Activated T-cell treated with anti-CD3 and anti-CD28 coated beads for 48 hours (primary cell): ENCODE measurements at places on chromosomes 7 and 10.

DNA sequence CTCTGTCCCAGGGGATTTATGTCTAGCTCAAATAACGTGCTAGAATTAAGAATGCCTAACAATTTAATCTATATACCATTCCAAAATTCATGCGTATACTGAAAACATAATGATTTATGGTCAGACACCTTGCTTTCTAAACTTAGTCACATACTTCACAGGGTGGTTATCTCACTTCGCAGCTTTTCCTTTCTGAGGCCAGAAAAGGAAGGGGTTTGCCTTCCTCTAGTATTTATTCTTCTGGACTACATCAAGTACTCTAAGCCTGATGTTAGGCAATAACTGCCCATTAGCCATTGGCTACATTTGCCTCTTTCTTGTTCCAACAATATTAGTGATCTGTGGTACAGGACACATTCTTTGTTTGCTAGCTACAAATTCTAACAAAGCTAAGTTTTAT is 72.6 kb upstream of the FHIP2A start:
- no peak for DNase-seq

- no peak for DNase-seq
Observed at GRCh38 chr10:34177445-34177844, 637.7 kb downstream of the PARD3 start.

- no peak for DNase-seq
Observed at GRCh38 chr7:76073335-76073990, 25.6 kb downstream of the MDH2 start.

DNA sequence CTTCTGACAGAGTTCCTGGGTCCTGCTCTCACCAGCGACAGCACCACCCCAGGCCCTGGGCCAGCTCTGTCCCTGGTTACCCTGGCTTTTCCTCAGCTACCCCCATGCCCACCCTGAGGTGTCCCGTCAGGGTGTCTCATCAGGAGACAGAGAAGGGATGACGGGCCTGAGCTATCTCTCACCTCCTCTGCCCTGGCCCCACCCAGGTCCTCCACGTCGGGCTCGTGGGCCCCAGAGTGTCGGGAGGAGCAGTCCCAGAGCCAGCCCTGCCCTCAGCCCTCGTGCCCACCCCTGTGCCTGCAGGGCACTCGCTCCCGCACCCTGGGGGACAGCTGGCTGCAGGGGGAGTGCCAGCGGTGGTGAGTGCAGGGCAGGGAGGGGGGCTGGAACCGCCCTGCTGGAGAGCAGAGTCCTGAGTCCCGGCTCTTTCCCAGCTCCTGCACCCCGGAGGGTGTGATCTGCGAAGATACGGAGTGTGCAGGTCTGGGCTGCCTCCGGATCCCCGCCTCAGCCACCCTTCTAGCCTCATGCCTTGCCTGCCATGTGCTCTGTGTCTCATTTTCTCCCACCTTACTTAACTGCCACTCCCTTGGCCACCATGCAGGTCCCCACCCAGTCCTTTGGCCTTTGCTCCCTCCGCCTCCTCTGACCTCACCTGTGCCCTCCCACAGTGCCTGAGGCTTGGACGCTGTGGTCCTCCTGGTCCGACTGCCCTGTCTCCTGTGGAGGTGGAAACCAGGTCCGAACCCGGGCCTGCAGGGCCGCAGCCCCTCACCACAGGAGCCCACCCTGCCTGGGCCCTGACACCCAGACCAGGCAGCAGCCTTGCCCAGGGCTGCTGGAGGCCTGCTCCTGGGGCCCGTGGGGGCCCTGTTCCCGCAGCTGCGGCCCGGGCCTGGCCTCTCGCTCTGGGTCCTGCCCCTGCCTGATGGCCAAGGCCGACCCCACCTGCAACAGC is 16.7 kb upstream of the ZNF862 start:
- DNase-seq = no peak

DNA sequence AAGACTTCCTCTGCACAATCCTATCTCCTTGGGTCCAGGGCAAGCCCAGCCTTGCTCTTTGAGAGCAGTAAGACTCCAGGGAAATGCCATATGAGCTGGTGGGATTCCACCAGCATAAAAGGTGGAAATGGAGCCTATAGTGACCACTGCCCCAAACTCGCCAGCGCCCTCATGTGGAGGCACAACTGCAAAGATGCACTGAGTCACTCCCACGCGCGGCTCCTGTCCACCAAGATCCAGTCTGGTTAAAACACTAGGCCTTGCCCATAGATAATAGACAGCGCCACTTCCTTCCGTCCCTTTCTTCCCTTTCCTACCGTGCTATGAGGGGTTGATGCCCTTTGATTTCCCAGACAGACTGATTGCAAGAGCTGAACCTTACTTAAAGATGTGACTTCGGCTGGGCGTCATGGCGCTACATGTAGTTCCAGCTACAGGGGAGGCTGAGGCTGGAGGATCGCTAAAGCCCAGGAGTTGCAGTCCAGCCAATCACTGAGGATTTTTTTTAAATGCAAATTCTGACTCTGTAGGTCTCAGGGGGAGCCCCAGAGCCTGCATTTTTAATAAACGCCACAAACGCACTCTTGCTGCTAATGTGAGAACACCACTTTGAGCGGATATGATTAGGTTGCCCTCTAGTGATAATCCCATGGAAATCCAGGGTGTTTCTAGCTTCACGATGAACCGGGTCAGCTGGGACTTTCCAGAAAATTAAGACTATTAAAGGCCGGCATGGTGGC is 136.5 kb downstream of the EPC1 start:
- DNase-seq = peak; percentile 8

GRCh38 chr10:129860396-129860795 is 103.7 kb downstream of the EBF3 start:
- no peak for DNase-seq

DNA sequence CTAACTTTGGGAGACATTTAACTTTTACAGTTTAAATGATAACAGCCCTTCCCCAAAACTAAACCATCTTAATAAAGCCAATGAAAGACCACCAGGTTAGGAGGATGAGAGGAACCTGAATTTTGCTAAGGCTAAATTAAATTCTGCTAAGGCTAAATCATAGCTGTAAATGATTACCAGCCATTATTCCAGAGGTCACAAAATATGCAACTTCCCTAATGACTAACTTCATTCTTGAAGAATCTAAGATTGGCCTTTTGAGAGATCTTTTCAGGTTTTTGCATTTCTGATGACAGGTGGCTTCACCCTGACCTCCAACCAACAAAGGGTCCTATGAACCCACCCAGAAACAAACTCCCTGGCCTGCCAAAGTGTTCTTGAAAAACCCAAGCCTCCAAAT is 373.3 kb downstream of the IPMK start:
- no peak for DNase-seq

DNA sequence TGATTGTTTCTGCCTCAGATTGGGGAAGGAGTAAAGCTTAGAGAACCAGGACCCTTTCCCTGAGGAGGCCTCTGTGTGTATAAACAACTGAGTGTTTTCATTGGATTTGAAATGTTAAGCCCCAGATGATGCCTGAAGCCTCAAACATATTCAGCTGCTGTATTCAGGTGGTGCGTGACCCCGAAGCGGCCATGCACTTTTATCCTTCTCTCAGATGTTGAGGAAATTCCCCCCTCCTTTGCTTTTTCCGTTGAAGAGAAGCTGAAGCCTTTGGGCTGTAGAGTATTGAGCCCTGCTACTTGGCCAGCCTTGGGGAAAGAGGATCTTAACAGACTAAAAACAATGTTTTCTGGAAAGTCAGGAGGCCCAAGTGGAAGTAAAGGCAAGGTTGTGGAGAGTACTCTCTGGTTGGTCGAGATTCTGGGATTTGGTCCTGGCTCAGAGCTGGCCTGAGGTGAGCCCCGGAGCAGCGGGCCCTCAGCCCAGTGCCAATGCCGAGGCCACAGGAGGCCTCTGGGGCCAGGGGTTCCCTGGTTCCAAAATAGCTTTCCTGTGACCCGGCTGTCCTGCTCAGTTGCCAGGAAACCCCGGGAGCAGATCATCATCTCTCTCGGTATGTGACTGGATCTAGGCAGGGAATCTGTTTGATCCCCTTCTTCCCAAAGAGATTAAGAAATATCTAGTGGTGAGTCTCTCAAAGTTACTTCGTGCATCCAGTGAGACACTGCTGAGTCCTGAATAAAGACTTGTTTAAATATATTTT is 22.5 kb downstream of the FKBP6 start:
- DNase-seq = no peak

DNA sequence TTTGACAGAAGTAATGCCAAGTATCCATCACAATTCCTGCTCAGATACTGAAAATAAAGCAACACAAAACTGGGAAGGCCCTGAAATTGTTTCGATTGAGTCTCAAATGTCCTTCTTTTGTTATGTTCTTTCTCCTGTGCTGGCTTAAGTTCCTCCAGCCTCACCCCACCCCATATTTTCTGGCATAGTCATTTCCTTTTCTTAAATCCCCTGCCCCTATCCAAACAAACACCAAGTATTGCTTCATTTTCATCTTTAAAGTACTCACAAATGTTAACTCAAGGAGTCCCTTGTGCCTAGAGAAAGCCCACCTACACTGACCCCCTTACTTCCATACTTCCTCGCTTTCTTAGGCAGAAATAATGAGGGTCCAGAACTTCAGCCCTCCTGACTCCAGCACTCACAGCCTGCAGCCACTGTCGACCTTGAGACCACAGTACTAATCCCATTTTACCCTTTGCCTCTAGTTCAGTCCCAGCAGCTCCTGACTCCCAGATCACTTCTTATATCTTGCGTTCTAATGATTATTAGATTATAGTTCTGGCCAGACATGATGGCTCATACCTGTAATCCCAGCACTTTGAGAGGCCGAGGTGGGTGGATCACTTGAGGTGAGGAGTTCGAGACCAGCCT is 73.2 kb upstream of the ST8SIA6 start:
- no peak for DNase-seq

DNA sequence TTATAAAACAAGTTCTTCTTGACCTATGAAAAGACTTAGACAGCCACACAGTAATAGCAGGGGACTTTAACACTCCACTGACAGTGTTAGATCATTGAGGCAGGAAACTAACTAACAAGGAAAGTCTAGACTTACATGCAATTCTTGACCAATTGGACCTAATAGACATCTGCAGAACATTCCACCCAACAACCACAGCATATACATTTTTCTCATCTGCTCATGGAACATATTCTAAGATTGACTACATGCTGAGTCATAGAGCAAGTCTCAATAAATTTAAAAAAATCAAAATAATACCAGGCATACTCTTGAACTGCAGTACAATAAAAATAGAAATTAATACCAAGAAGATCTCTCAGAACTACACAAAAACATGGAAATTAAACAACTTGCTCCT is 219.5 kb upstream of the HPS1 start:
- no peak for DNase-seq

DNA sequence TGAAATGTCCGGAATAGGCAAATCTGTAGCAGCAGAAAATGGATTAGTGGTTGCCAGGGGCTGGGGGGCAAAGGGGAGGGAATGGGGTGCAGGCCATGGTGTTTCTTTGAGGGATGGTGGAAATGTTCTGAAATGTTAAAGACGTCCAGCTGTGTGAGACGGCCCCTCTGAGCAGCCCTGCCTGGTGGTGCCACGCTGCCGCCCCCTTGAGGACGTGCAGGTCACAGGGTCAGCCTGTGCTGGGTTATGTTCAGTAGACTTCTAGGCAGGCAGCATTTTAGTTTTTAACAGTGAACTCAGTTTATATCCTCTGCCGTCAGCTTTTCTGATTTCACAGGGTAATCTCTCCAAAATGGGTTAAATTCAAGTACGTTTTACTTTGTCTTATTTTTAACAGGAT is 9.4 kb downstream of the NUB1 start:
- DNase-seq = peak; percentile 50

- DNase-seq = peak; percentile 53
Observed at GRCh38 chr7:149147752-149148653, 750 bp downstream of the ZNF398 start.

GRCh38 chr10:48671914-48672595 is 12.6 kb upstream of the WDFY4 start:
- no peak for DNase-seq

GRCh38 chr10:99758211-99758891 is 24.1 kb upstream of the ABCC2 start:
- no peak for DNase-seq

GRCh38 chr10:3887885-3888476 is 103.0 kb upstream of the KLF6 start:
- DNase-seq = no peak

- no peak for DNase-seq
Observed at GRCh38 chr7:6403907-6404306, 43.8 kb downstream of the DAGLB start.

GRCh38 chr10:71964743-71965515 is 734 bp downstream of the CHST3 start:
- peak; percentile 46 for DNase-seq

DNA sequence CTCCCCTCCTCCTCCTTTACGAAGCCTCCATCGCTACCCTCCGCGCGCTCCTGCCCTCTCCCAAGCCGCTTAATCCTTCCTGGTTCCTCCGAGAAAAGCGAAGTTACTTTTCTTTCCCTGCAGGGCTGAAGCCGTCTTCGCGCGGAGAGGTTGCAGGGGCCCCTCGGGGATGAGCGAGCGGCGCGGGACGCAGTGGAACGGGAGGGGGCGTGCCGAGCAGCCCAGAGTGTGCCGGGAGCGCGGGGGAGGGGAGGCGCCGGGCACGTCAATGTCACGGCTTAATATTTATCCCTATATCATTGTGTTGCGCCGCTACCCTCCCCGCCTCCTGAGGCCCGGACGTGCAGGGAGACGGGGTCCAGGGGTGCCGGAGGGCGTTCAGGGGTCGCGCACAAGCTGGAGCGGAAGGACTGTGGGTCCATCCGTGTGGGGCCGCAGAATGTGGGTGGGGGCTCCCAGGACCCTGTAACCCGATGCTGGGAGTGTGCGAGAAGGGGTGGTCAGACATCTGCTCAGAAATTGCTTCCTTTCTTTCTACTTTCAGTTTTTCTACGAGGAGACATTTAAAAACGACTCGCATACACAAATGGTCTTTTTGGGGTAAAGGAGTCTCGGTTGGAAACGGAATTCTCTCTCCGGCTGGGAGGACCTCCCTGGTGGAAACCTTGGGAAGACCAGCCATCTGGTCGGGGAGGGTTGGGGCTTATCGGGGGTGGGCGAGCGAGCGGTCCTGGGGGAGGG is 2.4 kb downstream of the CDK6 start:
- peak; percentile 85 for DNase-seq

- no peak for DNase-seq
Observed at GRCh38 chr7:30841801-30842541, 69.7 kb upstream of the AQP1 start.

- DNase-seq = peak; percentile 28
Observed at GRCh38 chr10:129057856-129058663, 409.0 kb upstream of the MGMT start.

- DNase-seq = no peak
Observed at GRCh38 chr7:125425506-125425905, 495.9 kb upstream of the POT1 start.
